ENCODE measurements at places on chromosomes 2 and 18. TPM values are rescaled to one million over a fixed set of nuclear protein-coding genes. Genes with fewer than 3 reads are reported as not detected.

DNA sequence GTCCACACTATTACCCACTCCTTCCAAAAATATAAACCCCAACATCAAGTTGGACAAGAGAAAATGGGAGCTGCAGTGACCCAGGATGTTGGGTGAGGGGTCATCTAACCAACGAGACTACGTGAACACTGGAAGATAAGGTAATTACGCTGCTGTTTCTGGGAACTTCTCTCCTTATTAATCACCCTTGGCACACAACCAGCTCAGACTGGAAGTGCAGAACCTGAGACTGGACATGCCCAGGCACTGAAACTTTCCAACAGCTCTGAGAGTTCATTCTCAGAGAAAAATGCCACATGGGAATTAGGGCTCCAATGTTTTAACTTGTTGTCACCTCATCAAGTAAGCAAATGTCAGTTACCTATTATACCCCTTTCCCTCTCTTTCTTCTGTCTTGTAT, 135.3 kb downstream of the CCDC148 start:
- DNase-seq: peak; percentile 49

- DNase-seq: no peak
These were observed at the start of gene MYO3B for GRCh38 chr2:170177950-170178781. Gene MYO3B, plus strand, starts transcription at chr2:170178147. Its CDS starts 141 bp downstream, at chr2:170178288.

Gene SCG2
- not detected for total RNA-seq

DNA sequence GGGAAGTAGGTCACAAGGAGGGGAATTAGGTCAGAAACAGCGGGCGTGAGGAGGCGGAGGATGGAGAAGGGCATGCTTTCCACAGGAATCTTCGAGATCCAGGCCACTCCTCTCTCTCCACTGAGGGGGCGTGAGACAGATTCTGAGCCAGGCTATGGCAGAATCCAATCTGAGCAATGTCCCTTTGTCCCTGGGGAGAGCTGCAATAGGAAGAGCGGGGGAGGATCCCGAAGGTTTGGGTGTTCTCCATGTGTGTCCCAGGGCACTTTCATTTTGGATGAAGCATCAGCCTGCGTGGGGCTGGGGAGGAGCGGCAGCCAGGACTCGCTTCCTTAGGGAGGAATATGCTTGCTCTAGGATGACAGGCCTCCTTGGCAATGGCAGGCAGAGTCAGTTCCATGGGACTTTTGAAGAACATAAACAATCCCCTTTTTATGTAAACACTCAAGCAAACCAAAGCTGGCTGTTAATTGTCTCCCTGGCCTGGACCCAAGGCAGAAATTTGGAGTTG, 84.0 kb downstream of the LIPG start:
- DNase-seq: no peak

DNA sequence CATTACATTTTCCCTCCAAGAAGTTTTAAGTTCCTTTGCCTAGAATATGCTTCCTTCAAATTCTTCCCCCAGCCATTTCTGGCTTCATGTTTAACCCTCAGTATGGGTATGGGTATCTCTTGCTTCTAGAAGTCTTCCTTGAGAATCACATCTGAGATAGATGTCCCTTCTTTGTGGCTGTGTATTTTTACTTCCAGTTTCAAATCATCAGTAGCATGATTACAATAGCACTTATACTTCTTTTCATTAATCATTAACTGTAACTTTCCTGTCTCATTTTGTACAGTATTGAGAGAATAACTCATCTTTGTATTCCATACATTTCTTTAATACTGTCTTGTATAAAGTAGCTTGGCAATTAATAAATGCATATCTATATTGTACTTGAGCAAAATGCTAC, 17.3 kb upstream of the PDE1A start:
- no peak for DNase-seq

Gene NTSR2
- total RNA-seq: not detected

DNA sequence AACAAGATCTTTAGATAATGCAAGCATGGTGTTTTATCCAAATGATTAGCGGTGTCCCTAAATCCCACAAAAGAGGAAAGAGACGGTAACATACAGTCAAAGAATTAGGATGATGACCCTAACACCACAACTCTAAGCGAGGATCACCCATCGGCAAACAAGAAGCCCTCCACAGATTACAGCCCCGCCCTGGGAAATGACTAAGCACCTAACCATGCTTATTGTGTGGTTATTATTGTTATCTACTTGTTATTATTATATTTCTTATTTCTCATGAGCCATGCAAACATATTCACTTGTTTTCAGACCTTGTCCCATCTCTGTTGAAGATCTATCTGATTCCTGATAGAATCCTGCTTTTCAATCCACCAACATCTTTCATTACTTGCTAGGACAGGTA, 651.3 kb downstream of the NYAP2 start:
- no peak for DNase-seq

- DNase-seq: no peak
These were observed 11.2 kb upstream of the ENOSF1 start for GRCh38 chr18:723541-724080.
